ENCODE measurements at places on chromosomes 6 and 20.

- no peak for DNase-seq
Measured at GRCh38 chr20:5841522-5841921, 91.3 kb downstream of the SHLD1 start.

DNA sequence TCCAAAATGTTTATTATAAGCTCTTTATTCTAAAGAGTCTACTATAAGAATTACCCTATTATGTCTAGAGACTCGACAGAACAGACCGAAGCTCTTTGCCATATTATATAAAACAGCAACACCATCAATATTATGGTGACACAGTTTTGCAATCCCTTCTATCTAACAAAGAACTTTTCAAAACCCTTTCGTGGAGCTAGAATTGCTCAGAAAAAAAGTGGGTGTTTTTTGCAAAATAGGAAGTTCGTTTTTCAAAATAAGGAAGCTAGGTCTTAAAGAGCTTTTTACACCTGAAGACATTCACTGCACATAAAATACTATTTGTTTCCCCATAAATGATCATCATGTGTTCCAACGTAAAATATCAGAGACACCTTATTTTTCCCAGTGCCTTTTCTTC lies 240.0 kb downstream of the FOXC1 start:
- DNase-seq = no peak

DNA sequence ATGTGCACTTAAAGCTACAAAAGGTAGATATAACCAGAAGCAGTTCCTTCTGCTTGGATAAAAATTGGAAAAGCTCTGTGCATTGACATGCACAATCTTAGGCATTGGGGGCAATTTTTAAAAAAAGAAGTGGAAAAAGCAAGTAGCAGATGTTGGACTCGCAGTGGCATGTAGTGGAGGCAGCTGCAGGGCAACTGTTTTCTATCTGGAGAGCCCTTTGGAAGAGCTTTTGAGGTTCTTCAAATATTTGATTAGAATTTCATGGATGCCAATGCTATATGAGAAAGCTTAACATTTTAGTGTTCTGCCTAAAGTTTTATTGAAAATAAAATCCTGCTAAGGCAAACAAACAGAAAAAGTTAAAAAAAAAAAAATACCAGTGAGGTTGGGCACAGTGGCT lies 388.3 kb upstream of the RNF217 start:
- DNase-seq = no peak

DNA sequence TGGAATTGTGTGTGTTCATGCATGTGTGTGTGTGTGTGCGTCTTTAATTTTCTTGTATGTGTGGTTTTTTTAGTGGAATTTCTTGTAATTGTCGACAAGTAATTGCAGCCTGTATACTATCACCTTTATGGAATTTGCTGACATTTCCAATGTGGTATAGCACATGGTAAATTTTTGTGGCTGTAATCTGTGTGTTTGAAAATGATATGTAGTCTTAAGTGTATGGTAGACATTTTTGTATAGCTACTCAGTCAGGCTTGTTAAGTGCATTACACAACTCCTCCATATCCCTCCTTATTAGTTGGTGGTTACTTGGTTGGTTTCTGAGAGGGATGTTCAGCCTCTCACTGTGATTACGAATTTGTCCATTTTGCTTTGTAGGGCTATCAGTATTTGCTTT lies 384.5 kb upstream of the HSF2 start:
- no peak for DNase-seq

DNA sequence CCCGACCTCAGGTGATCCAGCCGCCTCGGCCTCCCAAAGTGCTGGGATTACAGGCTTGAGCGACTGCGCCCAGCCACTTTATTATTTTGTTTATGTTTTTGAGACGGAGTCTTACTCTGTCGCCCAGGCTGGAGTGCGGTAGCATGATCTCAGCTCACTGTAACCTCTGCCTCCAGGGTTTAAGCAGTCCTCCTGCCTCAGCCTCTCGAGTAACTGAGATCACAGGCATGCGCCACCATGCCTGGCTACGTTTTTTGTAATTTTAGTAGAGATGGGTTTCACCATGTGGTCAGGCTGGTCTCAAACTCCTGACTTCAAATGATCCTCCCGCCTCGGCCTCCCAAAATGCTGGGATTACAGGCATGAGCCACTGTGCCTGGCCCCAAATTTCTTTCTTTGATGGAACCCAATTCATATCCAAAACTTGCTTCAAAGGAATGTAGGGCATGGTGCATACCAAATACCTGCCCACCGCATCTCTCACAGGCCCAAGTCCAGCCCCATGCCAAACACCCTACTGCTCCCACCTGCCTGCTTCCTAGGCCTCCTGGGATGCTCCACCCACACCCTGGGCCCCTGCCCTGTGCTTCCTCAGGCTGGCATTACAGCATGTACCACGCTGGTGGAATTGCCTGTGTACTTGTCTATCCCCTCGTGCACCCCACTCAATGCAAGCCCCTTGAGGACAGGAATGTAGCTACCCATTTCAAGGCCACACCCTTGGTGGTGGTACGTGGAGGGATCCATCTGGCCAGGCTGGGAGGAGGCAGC lies 4.9 kb upstream of the HMGA1 start:
- no peak for DNase-seq

DNA sequence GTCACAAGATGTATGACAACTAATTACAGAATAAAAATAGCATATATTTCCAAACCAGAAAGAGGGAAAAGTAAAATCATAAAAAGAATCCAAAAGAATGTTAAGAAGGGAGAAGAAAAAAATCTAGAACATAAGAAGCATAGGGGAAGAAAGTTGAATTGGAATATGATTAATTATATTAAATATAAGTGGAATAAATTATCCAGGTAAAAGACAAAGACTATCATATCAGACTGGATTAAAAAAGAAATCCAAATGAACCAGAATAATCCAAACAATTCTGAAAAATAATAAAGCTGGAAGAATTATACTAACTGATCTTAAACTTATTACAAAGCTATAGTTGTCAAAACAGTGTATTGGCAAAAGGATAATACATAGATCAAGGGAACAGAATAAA lies 23.6 kb downstream of the CSNK2A1 start:
- DNase-seq = no peak

DNA sequence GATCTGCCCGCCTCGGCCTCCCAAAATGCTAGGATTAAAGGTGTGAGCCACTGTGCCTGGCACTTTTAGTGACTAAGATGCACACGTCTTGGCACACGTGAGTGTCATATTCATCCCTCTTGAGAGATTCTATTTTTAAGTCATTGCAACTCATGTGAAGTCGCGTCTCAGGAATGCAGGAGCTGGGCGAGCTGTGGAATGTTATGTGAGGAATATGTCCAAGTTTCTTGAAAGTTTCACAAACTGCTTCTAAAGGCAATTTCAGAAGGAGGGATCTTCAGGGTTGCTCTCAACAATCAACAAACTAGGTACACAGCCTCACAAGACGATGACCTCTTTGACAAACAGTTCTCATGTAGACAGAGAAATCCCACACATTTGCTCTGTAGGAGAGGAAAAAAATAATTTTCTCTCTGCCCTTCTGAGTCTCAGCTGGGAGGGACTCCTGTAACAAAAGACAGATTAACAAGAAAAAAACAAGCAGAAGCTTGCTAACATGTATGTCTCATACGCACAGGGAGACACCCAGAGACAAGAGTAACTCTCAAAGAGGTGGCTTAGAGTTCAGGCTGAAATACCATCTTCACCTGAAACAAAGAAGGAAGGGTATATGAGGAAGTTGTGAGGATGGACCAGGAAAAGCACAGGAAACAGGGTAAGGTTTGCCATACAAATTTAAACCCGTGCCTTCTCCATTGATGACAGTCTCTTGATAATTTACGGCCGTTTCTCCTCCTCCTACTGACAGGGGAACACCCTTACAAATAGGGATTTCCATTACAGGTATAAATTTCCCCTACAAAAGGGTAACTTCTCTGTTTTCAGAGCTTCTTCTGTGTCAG lies 45.3 kb upstream of the FAM50B start:
- DNase-seq = no peak

All from stimulated activated CD4-positive, alpha-beta T cell treated with anti-CD3 and anti-CD28 coated beads, Interleukin-15, amount 100 ng/mL, for 1 hour (primary cell).